GM12878 (cell line): ENCODE measurements at places on chromosomes 1 and 21.
A peak's percentile ranks its signal among the peaks of the same experiment; 100 is the strongest.

GRCh38 chr1:211620097-211620496, 41.1 kb upstream of the SLC30A1 start:
- no peak for DNase-seq

DNA sequence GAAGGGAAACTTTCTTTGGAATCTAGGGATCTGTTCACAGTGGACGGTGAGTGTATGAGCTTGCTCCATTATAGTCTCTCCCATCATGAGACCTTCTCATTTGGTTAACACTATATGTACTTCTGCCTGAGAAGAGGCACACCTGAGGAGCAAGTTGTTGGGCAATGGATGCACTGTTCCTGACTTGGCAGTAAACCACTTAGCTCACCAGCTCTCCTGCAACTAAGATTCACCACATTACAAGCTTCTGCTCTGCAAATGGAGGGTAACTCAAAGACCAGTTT, 10.2 kb downstream of the MACF1 start:
- DNase-seq: no peak

DNA sequence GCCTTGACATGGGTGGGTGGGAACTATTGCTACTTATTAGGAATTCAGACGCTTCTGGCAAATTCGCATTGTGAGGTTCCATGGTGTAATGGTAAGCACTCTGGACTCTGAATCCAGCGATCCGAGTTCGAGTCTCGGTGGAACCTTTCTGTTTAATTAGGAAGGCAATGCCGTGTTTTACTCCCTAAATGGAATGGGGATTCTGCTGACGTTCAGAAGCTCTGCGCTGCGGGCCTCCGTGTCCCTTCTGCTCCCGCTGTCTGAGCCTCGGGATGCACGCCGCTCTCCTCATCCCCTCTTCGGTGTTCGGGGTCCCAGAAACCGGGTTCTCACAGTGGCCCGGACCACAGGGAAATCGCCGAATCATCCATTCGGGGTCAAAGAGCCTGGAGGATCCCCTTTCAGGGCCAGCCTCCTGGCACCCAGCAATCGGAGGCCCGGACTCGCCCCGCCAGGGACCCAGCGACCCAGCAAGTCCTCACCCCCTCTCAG, 280.3 kb downstream of the FAM72C start:
- no peak for DNase-seq

DNA sequence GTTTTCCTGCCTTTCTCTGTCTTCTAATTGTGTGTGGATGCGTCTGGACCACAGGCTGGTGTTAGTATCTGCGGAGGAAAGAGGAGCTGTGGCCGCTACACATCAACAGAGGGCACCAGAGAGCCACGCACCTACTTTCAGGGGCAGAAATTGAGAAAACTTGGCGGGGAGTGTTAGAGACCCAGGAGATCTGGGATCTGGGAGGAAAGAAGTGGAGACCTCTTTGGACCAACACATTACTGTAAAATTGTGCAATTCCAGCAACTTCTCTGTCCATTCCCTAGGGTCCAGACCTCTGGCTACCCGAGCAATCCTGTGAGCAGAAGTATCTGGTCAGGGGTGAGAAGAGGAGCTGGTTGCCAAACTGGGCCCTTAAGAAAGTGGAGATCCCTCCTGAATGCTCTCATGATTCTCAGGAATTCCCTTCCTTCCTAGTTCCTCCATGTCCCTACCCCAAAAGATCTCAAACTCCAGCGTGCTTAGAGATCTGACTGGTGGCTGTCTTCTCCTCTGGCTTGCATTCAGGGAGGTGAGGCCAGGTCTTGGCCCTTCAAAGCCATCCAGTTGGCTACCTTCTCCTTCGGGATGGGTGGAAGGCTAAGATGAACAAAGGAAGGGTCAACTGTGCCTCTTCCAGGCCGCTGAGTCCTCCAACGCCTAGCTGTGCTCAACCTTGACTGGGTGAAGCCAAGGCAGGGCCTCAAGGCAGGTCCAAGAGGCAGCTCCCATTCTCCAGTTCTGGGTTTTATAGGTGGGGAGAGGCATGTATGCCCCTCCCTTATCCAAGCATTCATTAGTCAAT, 1.2 kb upstream of the KIRREL1 start:
- no peak for DNase-seq

DNA sequence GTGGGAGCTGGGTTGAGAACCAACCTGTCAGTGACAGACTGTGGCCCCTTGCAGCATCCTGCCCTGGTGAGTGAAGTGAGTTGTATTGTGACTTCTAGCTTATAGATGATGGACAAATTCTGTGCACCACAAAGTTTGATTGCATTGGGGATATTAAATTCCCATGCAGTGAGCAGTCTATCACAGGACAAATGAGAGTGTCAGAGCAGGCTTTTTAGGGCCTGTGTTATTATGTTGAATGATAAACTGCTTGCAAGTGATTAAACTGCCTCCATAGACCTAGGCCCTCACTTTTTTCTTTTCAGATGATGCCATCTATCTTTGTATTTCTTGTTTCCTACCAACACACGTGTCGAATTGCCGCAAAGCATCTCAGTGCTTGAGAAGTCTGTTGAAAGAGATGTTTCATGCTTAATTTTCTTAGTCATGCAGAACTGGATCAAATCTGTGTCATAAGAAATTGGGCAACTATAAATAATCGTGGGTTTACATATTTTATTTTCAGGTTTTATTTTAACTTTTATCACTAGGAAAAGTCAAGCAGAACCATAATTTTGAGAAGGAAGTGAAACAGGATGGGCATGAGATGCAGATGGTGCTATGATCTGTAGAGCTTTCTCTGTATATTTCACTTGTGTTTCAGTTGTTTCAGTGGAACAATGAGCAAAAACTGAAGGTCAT, 199.2 kb downstream of the S1PR1 start:
- DNase-seq: peak; percentile 82

DNA sequence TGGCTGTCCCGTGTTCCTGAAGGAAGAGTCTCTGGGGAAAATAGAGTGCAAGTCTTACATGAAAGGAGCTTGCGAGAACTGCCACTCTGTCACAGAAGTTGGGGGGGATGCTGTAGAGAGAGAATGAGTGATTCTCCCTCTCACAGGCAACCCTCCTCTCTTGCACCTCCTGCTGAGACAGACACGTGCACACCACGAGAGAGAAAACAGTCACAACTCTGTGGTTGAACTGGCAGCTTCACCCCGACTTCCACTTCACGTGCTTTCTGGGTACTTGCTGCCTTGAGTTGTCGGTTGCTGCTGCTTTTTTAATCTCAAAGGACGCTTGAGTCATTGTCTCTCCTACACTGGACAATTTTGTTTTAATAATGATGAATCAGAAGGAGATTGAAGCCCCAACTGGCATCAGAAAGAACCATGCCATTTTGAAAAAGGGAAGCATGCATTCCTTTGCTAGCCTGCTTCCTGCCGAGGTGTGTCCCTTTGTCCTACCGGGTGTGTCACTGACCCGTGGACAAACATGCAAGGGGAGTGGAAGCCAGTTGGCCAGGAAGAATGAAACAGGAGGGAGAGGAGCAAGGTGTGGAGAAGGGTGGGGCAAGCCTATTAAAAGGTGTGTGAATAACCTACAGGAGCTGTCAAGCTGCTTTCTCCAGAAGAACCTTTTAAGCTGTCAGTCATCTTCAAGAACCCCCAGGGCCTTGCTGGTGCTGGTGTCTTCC, 164.2 kb downstream of the CACNA1E start:
- DNase-seq: no peak

GRCh38 chr1:28104866-28105467, 16.6 kb upstream of the EYA3 start:
- no peak for DNase-seq

- DNase-seq: no peak
Observed at GRCh38 chr1:201530741-201531531, 8.0 kb upstream of the NAV1 start.

DNA sequence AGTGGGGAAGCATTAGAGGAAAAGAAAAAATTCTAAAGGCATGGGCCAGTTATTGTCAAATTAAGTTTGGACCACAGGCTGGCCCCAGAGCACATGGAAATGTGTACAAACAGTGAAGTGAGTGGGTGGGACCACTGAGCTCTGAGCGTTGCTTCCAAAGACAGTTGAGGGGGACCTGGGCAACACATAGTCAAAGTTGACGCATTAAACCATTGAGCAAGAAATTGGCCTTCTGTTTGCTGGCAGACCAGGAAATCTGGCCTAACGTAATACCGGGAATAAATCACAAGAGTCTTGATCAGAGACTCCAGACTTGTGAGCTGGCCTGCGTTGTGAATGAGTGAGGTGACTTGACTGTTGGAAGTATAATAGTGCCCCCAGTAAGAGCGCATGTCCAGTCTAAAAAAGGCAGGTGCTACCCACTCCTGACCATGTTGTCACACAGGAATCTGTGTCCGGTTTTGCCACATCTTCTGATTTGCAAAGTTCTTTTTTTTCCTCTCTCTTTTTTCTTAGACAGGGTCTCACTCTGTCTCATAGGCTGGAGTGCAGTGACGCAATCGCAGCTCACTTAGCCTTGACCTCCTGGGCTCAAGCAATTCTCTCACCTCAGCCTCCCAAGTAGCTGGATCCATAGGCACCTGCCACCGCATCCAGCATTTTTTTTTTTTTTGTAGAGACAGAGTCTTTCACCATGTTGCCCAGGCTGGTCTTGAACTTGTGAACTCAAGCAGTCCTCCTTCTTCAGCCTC, 10.7 kb downstream of the EPHB2 start:
- no peak for DNase-seq

DNA sequence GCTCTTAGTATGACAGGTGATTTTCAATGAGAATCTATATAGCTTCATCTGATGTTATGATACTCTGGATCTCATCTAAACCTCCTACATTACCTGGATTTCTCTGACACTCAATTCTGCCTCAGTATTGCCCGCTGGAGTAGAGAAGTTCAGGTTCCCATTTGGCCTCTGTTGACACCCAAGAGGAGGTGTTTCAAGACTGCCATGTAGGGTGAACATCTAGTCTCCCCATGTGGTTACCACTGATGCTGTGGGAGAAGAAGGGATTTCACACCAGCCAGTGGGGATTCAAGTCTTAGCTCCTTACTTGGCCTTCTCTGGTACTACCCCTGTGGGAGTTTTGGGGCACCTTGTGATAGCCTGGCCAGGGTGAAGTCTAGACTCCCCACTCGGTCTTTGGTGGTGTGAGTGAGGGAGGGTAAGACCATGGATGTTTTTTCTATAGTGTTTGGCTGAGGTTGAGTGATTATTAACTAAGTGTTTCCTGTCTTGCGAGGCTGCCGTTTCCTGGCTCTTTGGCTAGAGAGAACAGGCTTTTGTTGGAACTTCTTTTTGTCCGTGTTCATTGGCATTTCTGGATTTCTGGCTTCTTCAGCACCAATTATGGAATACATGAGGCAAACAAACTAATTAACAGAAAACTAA, 90.7 kb downstream of the RHOU start:
- no peak for DNase-seq

- DNase-seq: no peak
Observed at GRCh38 chr1:93296555-93297154, 49.1 kb upstream of the DR1 start.

GRCh38 chr1:202086579-202087350, 36.0 kb upstream of the GPR37L1 start:
- DNase-seq: no peak
